ENCODE measurements at places on chromosomes 11 and 22. TPM values are rescaled to one million over a fixed set of nuclear protein-coding genes. Genes with fewer than 3 reads are reported as not detected.

Gene PIH1D2
- total RNA-seq, result 1.8 TPM

Gene CALCA
- not detected for total RNA-seq

Gene TREH
- total RNA-seq, result not detected

Gene CADM1
- total RNA-seq, result 2.2 TPM

Gene IL17REL
- not detected for total RNA-seq

Gene ANO1
- not detected for total RNA-seq

Gene MS4A1
- total RNA-seq, result not detected

Gene NCF4
- total RNA-seq, result not detected

Gene SGSM1
- total RNA-seq, result not detected

Gene PAX6
- not detected for total RNA-seq

Gene CHRM1
- total RNA-seq, result not detected

Gene LRFN4
- total RNA-seq, result 36.1 TPM

Gene SLC29A2
- 3.7 TPM for total RNA-seq

Gene TRAF6
- total RNA-seq, result 5.6 TPM

Gene GTSE1
- 20.2 TPM for total RNA-seq
